ENCODE measurements at places on chromosomes 1 and 21. TPM values are rescaled to one million over a fixed set of nuclear protein-coding genes. Genes with fewer than 3 reads are reported as not detected.

GRCh38 chr1:150256198-150256553 lies 1.4 kb upstream of the CA14 start:
- ATAC-seq: peak; percentile 11
- H3K4me3 ChIP-seq: no peak overlapping the region
- no peaks in the 10 kb centered on the region for H3K4me1 ChIP-seq
- peak overlapping the region; percentile 82 for H3K27ac ChIP-seq

DNA sequence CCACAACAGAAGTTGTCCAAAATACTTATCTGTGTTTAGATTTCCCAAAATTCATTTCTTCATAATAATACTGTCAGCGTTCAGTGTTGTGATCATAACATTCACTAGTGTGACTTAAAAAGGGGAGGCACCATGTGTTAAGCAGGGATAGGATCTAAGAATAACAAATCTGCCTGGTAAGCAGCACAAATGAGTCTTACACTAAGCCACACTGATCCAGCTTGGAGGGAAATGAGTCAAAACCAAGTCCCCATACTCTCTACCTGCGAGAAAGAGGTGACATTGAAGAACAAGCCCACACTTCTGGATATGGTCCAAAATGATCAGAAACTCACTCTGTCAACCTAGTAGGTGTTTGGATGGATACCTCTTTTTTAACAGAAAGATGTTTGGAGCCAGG lies 145.5 kb downstream of the CRB1 start:
- H3K27ac ChIP-seq: no peak overlapping the region
- no peak overlapping the region for H3K4me3 ChIP-seq
- ATAC-seq: no peak

GRCh38 chr1:2854151-2854550 lies 52.7 kb upstream of the TTC34 start:
- H3K36me3 ChIP-seq: no peaks in the 10 kb centered on the region
- H3K27me3 ChIP-seq: peaks cover 90% of the 10 kb centered on the region
- no peak overlapping the region for H3K27ac ChIP-seq
- no peak overlapping the region for H3K4me3 ChIP-seq

DNA sequence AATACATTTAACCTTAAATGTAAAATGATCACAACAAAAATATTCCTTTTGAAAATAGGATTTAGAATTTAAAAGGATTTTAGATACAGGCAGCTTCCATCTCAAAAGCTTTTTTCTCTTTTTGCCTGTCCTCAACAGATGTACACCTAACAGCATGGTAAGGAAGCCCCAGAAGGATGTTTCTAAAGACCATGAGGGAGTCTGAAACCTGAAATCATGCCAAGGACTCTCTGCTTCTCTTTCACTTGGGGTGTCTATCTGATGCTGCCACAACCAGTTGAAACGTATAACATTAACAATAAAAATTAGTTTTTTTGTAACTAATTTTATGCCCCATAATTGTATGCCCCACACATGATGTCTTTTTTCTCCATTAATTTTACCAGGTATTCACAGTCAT lies 5.4 kb upstream of the ZNF281 start:
- peak overlapping the region; percentile 25 for H3K27ac ChIP-seq
- no peak overlapping the region for H3K4me3 ChIP-seq
- H3K36me3 ChIP-seq: no peaks in the 10 kb centered on the region

GRCh38 chr21:39645331-39645730 lies 32.6 kb downstream of the B3GALT5 start:
- no peak overlapping the region for H3K27ac ChIP-seq
- no peaks in the 10 kb centered on the region for H3K4me1 ChIP-seq
- H3K4me3 ChIP-seq: no peak overlapping the region
- ATAC-seq: no peak
- no peaks in the 10 kb centered on the region for H3K36me3 ChIP-seq

- H3K4me1 ChIP-seq: peaks cover 12% of the 10 kb centered on the region
- H3K27ac ChIP-seq: no peak overlapping the region
- H3K36me3 ChIP-seq: peaks cover 31% of the 10 kb centered on the region
- H3K27me3 ChIP-seq: no peaks in the 10 kb centered on the region
- H3K4me3 ChIP-seq: no peak overlapping the region
Measured at GRCh38 chr1:235809688-235810397, 56.9 kb downstream of the LYST start.

GRCh38 chr1:56464294-56464693 lies 115.1 kb downstream of the PLPP3 start:
- H3K27me3 ChIP-seq: no peaks in the 10 kb centered on the region
- ATAC-seq: no peak
- H3K4me1 ChIP-seq: no peaks in the 10 kb centered on the region
- H3K36me3 ChIP-seq: no peaks in the 10 kb centered on the region
- no peak overlapping the region for H3K4me3 ChIP-seq

- peak; percentile 80 for ATAC-seq
- H3K36me3 ChIP-seq: no peaks in the 10 kb centered on the region
- H3K4me3 ChIP-seq: peak overlapping the region; percentile 98
- H3K4me1 ChIP-seq: peaks cover 24% of the 10 kb centered on the region
- peak overlapping the region; percentile 84 for H3K27ac ChIP-seq
Measured at GRCh38 chr1:157992031-157992832, 1.2 kb upstream of the KIRREL1 start.

DNA sequence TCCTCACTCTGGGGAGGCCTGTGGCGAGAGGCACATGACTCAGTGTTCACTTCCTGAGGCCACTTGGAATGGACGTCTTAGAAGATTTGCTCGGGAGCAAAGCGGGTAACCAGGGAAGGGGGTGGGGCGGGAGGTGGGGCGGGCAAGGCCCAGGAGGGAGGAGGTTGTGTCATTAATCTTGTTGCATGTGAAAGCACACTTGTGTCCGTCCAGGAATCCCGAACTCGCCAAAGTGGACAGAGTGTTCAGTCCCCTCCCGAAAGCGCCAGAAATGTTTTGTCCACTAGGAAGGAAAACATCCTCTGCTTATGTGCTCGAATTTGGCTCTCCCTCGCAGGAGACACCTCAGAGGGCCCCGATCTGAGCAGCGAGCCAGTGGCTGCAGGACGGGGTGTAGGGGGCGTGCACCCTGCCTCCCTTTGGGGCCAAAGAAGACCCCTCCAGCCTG lies 84.2 kb downstream of the SPSB1 start:
- peak; percentile 90 for ATAC-seq
- no peaks in the 10 kb centered on the region for H3K36me3 ChIP-seq
- peaks cover 53% of the 10 kb centered on the region for H3K4me1 ChIP-seq
- peak overlapping the region; percentile 8 for H3K4me3 ChIP-seq

DNA sequence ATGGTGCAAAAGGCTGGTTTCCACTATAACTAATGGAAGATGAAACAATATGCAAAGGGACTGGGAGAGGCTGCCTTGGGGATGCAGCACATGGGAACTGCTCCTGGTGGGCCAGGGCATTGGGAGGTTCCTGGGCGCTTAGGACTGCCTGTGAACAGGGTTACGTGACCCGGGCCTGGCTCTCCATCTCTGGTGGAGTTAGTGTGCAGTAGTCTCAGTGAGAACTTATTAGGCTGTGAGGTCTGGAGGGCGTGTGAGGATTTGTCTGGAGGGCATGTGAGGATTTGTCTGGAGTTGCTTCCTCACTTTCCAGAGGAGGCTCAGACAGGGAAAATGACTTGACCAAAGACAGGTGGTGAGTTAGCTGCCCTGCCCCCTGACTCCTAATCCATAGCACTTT lies 1.5 kb upstream of the ETV3L start:
- H3K27me3 ChIP-seq: peaks cover 35% of the 10 kb centered on the region
- no peaks in the 10 kb centered on the region for H3K36me3 ChIP-seq
- ATAC-seq: no peak
- H3K4me3 ChIP-seq: no peak overlapping the region
- no peaks in the 10 kb centered on the region for H3K4me1 ChIP-seq
- H3K27ac ChIP-seq: no peak overlapping the region

GRCh38 chr1:151511636-151512215 lies 539 bp downstream of the CGN start:
- H3K36me3 ChIP-seq: no peaks in the 10 kb centered on the region
- H3K27me3 ChIP-seq: peaks cover 6% of the 10 kb centered on the region
- no peak overlapping the region for H3K27ac ChIP-seq
- H3K4me3 ChIP-seq: peak overlapping the region; percentile 57

PCAT6 gene
- not detected for total RNA-seq

SLC9C2 gene
- total RNA-seq: not detected

NTNG1 gene
- total RNA-seq: 3.0 TPM

All from gastroesophageal sphincter (tissue), 4 donors.